ENCODE measurements at places on chromosomes 2 and 18.

- DNase-seq: no peak
Measured at GRCh38 chr2:103808814-103809213, 1045.1 kb upstream of the POU3F3 start.

- DNase-seq: no peak
Measured at GRCh38 chr18:25187521-25188192, 164.3 kb downstream of the ZNF521 start.

- DNase-seq: no peak
Measured at GRCh38 chr18:10235661-10235952, 218.8 kb upstream of the APCDD1 start.

GRCh38 chr2:20557226-20557625, 93.7 kb downstream of the HS1BP3 start:
- DNase-seq: no peak

DNA sequence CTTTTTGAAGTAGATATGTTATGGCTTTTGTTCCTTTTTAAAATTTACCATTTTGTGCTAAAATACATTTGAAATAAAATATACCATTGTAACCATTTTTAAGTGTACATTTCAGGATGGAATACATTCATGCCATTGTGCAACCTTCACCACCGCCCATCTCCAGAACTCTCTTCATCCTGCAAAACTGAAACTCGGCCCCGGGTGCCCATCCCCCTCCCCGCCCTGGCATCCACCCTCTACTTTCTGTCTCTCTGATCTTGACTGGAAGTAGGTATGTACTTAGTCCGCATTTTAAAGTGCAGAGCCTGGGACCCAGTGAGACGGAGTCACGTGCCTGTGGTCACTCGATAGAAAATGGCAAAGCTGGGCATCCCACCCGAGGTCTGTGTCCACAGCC, 45.6 kb downstream of the DIPK1C start:
- no peak for DNase-seq

GRCh38 chr2:7672027-7672684, 754.9 kb downstream of the RNF144A start:
- DNase-seq: peak; percentile 74

DNA sequence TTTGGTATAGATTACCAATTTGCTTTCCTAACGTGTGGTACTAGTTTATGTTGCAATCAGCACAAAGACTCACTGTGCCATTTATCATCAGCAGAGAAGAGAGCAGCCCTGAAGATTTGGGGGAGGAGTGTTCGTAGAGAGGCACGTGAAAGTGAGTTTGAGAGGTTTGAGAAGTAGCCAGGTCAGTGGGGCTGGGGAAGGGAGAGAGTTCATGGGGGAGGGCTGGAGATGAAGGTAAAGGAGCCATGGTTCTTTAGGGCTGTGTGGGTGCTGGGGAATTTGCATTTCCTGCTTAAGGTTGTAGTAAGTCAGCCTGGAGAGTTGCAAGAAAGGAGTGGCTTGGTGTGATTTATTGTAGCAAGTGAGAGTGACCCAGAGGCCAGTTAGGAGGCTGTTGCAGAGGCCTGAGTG, 172.1 kb downstream of the NEDD4L start:
- DNase-seq: no peak

DNA sequence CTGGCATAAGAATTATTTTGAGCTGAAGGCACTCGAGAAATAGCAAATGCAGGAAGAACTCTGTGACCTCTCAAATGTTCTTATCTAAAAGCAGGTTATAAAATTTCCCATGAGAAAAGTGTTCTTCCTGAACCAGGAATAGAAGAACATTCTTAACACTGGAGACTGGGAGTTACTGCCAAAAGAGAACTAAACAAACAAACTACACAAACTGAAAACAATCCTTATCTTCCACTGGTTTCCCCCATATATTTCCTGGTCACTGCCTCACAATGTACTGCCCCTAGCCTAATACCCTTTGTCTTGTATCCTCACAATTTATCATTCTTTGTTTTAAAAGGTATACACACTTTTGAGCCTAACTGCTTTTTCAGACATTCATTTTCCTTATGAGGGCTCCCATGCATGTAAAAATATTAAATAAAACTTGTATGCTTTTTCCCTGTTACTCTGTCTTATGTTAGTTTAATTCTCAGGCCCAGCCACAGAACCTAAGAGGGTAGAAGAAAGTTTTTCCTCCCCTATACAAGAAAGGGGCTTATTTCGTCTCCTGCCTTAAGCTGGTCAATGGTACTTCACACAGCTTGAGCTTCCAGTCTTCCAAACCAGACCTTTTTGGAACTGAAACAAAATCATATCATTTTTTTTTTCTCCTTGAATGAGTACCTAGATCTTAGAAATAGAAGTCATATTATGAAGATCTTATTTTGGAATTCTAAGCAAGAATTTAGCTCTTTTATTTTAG, 110.6 kb downstream of the MSTN start:
- DNase-seq: no peak

DNA sequence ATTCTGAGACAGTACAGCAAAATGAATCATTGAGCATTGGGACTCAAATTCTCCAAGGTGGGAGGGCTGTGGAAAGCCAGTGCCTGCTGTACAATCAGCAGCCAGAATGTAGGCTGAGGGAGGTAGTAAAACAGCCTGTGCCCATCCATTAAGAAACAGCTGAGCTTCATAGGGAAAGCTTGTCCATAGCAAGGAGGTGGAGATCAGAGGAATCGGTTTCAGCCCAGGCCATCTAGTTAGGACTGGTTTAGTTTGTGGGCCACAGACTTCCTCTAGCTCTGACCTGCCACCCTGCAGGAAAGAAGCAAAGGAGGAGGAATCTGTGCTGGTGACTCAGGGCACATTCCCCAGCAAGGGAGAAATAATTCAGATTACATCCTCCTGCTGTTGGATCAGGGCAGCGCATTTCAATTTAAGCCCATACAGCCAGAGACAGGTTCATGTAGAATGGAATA, 333.4 kb downstream of the SETBP1 start:
- no peak for DNase-seq

DNA sequence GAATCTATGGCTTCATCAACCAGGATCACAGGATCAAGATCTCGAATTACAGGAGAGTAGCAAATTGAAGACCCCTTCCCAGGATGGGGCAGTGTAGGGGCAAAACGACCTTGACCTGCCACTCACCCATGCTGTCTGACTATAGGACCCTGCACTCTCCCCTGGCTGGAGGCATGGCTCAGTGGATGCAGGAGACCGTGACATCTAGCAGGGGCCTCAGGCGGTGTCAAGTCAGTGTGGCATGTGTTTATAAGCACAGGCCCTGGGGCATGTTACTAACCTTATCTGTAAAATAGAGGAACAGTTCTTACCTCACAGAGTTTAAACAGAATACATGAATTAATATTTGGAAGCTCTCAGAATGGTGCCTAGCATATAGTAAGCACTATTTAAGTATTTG, 3.5 kb downstream of the HAAO start:
- no peak for DNase-seq

- DNase-seq: no peak
Measured at GRCh38 chr2:133521146-133521745, 47.0 kb downstream of the NCKAP5 start.

DNA sequence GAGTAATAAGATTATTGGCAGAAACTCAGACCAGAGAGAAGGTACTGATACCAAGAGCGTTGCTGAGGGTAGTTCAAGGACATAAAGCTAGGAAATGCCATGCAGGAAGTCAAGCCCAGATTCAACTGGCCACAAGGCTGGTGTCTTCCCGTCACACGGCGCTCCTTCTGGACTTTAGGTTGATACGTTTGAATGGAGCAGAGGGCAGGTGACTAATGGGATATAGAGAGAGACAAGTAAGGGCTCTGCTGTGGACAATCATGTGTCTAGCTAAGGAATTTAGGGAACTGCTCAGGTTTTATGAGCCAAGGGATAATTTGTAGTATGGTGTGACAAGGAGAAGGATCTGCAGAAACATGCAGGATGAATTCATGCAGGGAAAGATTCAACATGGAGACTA, 83.9 kb upstream of the MC2R start:
- no peak for DNase-seq

DNA sequence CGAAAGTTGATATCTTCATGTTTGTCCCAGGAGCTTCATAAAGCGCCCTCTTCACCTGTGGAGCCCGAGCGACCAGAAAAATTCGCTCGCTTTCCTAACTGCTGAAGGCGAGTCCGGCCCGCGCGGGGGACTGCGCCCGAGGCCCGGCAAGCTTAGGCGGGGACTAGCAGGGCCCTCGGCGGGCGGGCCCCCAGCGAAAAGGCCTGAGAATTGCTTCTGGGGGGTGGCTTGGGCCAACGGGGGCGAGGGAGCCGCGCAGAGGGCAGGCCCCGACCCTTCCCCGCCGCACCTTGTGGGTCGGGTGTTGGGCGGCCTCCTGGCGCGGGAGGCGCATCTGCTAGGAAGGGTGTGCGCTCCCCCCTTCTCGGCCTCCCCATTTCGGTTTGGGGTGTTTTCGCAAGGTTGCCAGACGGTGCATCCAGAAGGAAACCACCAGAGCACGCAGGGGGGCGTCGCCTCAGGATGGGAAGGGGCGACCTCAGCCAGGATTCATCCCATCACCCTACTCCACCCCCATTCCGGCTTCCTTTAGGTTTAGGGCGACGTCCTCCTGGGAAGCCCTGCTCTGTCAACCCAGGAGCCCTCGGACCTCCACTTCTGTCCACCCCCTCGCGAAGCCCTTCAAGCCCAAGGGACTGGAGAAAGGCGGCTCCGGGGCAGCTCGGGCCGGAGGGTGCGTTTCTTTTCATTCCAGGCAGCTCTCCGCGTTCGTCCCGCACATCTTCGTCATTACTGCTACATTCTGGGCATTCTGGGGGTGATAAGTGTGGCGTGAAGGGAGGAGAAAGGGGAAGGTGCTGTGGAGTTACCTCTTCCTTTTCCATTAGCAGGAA, 9.1 kb downstream of the SP9 start:
- no peak for DNase-seq

- DNase-seq: no peak
Measured at GRCh38 chr2:112772322-112772721, 7.9 kb upstream of the CKAP2L start.

DNA sequence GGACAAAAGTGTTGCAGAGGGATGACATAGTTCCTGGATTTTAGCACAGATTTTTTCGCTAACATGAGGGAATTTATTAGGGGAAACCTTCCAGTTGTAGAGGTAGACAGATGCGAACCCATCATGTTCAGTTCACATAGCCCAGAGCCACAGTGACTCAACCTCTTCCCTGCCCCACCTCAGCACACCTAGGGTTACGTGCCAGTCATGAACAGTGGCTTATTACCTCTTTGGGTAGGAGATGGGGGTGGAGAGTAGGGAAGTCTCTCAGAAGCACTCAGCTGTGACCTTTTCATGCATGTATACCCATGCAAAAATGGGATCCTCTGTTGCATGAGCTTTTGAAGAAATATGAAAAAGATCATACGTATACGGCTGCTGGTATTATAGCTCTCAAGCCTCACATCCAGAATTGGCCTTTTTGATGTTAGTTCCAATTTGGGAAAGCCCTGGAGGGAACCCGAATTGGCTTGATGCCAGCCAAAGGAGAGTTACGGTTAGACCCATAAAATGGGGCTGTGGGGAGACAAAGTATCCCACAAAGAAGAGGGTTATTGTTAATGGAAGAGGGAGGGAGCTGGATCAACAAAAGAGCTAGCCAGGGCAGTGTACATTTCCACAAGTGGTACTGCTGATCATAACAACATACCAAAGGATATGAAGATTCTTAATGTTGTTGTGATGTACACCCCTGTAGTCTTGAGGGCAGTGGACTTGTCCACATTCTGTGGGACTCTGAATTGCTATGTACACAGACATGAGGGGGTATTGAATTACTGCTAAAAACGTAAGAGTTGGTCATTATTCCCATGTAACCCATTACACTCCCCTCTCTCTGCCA, 4.9 kb downstream of the TANC1 start:
- no peak for DNase-seq

DNA sequence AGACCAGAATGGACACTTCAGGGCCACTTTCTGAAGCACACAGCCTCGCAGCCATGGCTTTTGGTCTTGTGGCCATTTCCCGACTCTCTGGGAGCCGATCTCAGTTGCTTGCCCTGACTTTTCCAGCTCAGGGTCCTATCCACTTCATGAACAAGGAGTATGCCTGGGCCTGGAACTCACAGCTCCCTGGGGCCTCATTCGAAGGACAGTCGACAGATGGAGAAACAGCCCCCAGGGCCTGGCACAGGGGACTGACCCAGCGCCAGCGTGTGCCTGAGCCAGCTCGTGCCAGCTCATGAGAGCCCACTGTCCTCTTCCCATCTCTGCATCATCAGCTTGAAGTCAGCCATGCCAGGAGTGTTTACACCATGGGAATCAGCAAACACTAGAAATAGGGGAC, 134.6 kb upstream of the GPC1 start:
- DNase-seq: no peak

- DNase-seq: no peak
Measured at GRCh38 chr2:184472481-184472880, 125.8 kb upstream of the ZNF804A start.

- DNase-seq: no peak
Measured at GRCh38 chr2:2294183-2294690, 36.8 kb downstream of the MYT1L start.

DNA sequence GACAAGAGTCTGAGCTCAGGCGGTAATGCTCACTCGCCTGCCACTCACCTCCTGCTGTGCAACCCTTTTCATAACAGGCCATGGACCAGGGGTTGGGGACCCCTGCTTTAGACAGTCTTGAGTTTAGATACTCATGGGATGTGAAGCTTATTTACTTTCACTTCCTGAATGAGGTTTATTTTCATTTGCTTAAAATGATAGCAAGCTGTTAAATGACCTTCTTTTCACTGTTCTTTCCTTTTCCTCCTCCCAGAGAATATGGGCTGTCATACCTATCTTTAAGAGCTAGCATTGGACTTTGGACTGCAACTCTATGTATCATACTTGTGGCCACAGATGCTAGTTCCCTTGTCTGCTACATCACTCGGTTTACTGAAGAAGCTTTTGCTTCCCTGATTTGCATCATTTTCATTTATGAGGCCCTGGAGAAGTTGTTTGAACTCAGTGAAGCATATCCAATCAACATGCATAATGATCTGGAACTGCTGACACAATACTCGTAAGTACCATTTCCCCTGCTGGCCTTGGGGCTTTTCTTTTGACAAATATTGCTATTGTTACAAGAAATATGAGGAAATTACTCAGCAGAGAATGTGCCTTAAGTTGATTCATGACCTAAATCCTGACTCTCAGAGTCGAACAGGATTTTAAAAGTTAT, 168.5 kb downstream of the DPP4 start:
- no peak for DNase-seq

DNA sequence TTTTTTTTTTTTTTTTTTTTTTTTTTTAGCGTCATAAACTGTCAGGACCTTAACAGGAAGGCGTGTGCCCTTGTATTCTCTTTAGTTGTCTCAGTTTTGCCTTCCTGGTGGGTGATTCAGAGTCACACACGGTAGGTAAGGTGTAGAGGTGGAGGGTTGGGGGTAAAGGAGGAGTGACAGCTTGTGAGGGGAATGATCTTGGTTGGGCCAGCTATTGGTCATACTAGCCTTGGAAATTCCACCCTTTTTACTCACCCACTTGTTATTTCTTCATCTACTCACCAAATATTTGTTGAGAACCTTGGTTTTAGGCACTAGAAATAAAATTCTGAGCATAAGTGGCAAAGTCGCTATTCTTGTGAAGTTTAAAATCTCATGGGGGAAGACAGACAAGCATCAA, 22.2 kb downstream of the SMIM21 start:
- no peak for DNase-seq

Measured in activated naive CD8-positive, alpha-beta T cell treated with anti-CD3 and anti-CD28 coated beads, Interleukin-2, amount 10 ng/mL, durations not matched to agents 7 days and 5 days (primary cell).